GM12892 (cell line): ENCODE measurements at places on chromosomes 2 and 18.

- DNase-seq, result no peak
Observed at GRCh38 chr18:28178720-28179119, 1.8 kb upstream of the CDH2 start.

- no peak for DNase-seq
Observed at GRCh38 chr2:235678712-235679111, 184.9 kb downstream of the AGAP1 start.

- DNase-seq, result no peak
Observed at GRCh38 chr2:33139949-33140348, 193.2 kb downstream of the LTBP1 start.

DNA sequence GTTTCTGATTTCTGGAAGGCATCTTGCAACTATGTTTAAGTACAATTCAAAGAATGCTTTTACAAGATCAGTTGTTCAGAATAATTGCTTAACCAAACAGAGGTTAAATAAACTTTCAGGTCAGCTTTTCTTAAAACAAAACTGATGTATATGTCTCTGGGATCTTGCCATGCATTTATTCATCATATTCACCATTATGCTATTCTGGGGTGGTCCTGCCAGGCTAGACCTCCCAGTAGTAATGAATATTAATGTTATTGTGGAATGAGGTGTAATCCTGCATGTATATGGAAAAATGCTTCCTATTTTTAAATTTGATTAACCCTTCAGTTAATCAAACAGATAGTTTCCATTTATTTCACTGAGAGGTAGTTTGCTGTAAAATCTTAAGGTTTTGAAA, 129.3 kb upstream of the RGPD4 start:
- DNase-seq, result no peak

DNA sequence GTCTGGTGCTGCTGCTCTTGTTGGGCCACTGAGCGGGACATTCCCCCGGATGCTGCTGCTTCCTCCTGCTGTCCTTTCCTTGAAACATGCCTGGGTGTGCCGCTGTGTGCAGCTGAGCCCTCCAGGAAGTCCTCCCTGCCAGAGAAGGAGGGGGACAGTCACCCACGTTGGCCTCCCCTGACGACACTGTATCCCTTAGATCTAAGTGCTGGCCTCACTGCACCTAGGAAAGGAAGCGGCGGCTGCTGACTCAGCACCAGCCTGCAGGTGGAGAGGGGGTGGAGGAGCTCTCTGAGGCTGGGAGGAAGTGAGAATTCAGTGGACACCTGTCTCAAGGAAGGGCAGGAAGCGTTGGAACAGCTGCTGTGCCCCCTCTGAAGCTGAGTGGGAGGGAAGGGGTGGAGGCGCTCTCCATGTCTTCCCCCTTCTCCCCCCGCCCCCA, 239.8 kb downstream of the HAUS1 start:
- peak; percentile 51 for DNase-seq

DNA sequence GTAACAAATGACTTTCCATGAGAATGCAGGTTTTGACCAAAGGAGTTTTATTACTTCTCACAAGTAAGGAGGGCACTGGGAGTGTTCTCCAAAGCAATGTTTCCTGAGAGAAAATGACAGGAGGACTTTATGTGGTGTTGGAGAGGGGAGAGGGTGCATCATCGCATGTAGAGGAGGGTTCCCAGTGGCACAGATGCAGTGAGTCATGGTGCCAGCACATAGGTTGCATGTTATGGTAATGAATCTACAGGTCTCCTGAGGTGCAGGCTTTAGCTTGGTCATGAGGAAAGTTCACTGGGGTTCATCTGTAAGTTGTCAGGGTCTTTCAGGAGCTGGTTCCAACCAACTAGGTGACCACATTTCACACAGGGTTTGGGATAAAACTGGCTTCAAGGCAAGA, 30.4 kb downstream of the NAT8 start:
- DNase-seq, result no peak

- no peak for DNase-seq
Observed at GRCh38 chr2:119292226-119292625, 68.6 kb downstream of the STEAP3 start.

GRCh38 chr2:42135381-42136312, 33.5 kb upstream of the EML4 start:
- no peak for DNase-seq
